ENCODE measurements at places on chromosomes 11 and 22. TPM values are rescaled to one million over a fixed set of nuclear protein-coding genes. Genes with fewer than 3 reads are reported as not detected.

The WNT11 gene
- total RNA-seq = not detected

The OR51T1 gene
- total RNA-seq = not detected

The TTC38 gene
- total RNA-seq = 7.2 TPM

The MAPK11 gene
- 17.5 TPM for total RNA-seq

The APLNR gene
- total RNA-seq = not detected

The RDX gene
- 37.4 TPM for total RNA-seq

The NEFH gene
- total RNA-seq = 2.5 TPM

The PKDREJ gene
- not detected for total RNA-seq

The C11orf87 gene
- total RNA-seq = not detected

DNA sequence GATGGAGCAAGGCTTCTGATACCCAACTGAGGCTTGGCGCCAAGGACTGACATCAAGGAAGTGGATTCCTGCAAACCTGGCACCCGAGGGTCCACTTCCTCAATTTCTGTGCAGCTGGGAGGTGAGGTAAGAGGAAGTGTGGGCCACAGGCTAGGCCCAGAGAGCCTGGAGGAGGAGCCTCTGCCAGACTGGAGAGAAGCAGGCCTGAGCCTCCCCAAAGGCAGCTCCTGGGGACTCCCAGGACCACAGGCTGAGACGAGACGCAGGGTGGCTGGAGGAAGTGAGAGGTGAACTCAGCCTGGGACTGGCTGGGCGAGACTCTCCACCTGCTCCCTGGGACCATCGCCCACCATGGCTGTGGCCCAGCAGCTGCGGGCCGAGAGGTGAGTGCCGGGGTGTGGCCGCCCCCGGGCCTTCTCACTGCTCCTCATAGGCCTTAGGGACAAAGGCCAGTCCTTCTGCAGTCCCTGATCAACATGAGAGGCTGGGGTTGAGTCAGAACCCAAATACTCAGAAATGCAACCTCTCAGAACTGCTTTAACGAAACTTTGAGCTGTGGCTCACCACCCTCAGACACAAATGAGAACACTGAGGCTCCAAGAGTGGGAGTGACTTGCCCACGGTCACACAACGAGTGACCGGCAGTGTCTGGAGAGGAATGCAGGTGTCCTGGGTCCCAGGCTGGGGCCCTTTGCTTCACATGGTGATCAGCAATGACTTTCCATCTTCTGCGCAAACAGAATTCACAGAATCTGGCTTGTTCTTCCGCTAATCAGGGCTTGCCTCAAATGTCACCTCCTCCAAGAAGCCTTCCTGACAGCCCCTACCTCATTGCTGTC lies at the start of gene NCF4:
Gene NCF4 (plus strand): TSS at position 186 of the 839 bp plus-strand sequence. CDS start 166 bp downstream, at position 352.
- H3K36me3 ChIP-seq = no peaks in the 10 kb centered on the region
- H3K27ac ChIP-seq = peak within 1 kb of the TSS; percentile 64
- peak; percentile 27 for DNase-seq
- H3K4me3 ChIP-seq = no peak within 1 kb of the TSS
- peaks cover 2% of the 10 kb centered on the region for H3K27me3 ChIP-seq

- H3K4me3 ChIP-seq = no peak overlapping the region
- H3K27me3 ChIP-seq = peaks cover 6% of the 10 kb centered on the region
- no peaks in the 10 kb centered on the region for H3K4me1 ChIP-seq
- no peaks in the 10 kb centered on the region for H3K36me3 ChIP-seq
These were observed 79.9 kb downstream of the DEUP1 start for GRCh38 chr11:93410441-93410840.

DNA sequence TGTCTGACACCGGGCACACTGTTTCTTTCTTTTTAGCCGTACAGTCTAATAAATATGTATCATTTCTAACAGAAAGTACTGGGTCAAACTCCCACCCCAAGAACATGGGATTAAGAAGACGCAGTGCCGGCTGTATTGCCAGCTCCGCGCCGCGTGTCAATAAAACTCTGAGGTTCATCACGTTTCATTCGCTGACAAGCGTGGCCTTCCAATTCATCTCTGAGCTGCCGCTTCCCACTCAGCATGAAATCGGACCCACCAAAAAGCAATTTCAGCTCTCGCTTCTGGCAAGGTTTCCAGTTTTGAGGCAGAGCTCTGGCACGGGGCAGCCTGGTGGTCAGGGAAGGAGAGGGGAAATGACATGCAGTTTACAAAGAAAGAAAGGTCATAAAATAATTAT lies 819.8 kb downstream of the OPCML start:
- no peak for DNase-seq
- no peaks in the 10 kb centered on the region for H3K27me3 ChIP-seq

GRCh38 chr22:37488337-37489135 lies 2.4 kb upstream of the MFNG start:
- DNase-seq = no peak
- no peaks in the 10 kb centered on the region for H3K27me3 ChIP-seq
- peaks cover 8% of the 10 kb centered on the region for H3K36me3 ChIP-seq
- peak overlapping the region; percentile 16 for H3K27ac ChIP-seq

- H3K27me3 ChIP-seq = no peaks in the 10 kb centered on the region
- no peak overlapping the region for H3K27ac ChIP-seq
- no peak overlapping the region for H3K4me3 ChIP-seq
These were observed 10.7 kb downstream of the DGCR8 start for GRCh38 chr22:20090730-20091240.

- no peak for DNase-seq
- H3K27ac ChIP-seq = no peak overlapping the region
- no peak overlapping the region for H3K4me3 ChIP-seq
These were observed 24.1 kb downstream of the DGCR2 start for GRCh38 chr22:19098157-19098556.

- H3K27ac ChIP-seq = no peak overlapping the region
- DNase-seq = no peak
- H3K36me3 ChIP-seq = no peaks in the 10 kb centered on the region
These were observed 22.5 kb downstream of the KRTAP5-5 start for GRCh38 chr11:1652026-1652425.

- H3K36me3 ChIP-seq = peaks cover 3% of the 10 kb centered on the region
- H3K27me3 ChIP-seq = no peaks in the 10 kb centered on the region
- H3K27ac ChIP-seq = peak overlapping the region; percentile 98
- peak overlapping the region; percentile 87 for H3K4me3 ChIP-seq
- H3K4me1 ChIP-seq = peaks cover 51% of the 10 kb centered on the region
These were observed 1.8 kb downstream of the BCL9L start for GRCh38 chr11:118923721-118924587.

GRCh38 chr11:9772218-9772617 lies 108.3 kb downstream of the SWAP70 start:
- H3K27me3 ChIP-seq = no peaks in the 10 kb centered on the region
- no peak overlapping the region for H3K4me3 ChIP-seq
- DNase-seq = no peak

DNA sequence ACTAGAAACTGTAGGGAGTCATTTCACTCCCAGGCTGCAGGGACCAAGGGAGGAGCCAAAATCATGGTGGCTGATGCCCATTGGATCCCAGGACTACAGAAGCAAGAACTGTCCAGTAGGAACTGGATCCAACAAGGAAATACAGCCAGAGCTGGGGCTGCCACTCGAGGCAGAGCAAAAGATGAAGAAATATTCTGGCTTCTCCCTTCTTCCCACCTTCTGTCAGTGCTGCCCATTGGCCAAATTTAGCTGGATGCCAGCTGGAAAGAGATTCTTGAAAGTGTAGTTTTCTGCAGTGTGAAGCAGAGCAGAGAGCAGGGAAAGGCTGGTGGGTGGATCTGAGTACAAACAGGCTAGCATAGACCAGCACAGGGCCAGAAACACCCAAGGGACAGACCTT lies 45.6 kb downstream of the COMMD9 start:
- H3K4me1 ChIP-seq = no peaks in the 10 kb centered on the region
- DNase-seq = no peak
- H3K27me3 ChIP-seq = peaks cover 23% of the 10 kb centered on the region
- no peak overlapping the region for H3K27ac ChIP-seq
- no peaks in the 10 kb centered on the region for H3K36me3 ChIP-seq
- H3K4me3 ChIP-seq = no peak overlapping the region

- H3K4me3 ChIP-seq = no peak within 1 kb of the TSS
- H3K4me1 ChIP-seq = no peaks in the 10 kb centered on the region
- no peaks in the 10 kb centered on the region for H3K27me3 ChIP-seq
- no peak for DNase-seq
- H3K36me3 ChIP-seq = peaks cover 7% of the 10 kb centered on the region
These were observed at the start of gene BACE1-AS for GRCh38 chr11:117290809-117291396. Gene BACE1-AS (plus strand): TSS chr11:117291346.

DNA sequence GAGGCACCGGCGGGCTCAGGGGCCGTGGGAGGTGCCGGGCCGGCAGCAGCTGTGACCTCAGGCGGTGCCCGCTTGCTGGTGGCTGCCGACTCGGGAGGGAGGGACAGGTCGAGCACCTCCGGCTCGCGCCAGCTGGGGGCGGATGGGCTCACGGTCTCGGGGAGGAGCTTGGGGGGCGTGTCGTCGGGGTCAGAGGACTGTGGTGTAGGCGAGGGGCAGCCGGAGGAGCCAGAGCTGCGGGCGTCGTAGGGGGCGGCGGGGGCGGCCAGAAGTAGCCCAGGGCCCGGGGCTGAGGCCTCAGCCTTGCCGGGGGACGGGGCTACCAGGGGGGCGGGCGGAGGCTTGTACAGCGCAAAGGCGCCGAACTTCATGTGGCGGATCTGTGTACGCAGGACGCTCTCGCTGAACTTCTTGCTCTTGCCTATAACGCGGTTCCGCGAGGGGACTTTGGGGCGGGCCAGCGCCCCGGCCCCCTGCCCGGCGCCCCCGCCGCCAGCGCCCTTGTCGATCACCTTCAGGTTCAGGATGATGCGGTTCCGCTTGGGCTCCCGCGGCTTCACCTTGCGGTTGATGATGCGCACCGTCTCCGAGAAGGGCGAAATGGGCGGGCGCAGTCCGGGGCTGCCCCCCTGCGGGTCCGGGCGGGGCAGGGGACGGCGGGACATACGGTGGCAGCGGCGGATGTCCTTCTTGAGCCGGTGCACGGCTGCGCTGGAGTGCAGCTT lies 5.5 kb downstream of the CBX6 start:
- H3K36me3 ChIP-seq = peaks cover 28% of the 10 kb centered on the region
- H3K27ac ChIP-seq = no peak overlapping the region
- H3K27me3 ChIP-seq = no peaks in the 10 kb centered on the region
- no peak overlapping the region for H3K4me3 ChIP-seq
- no peak for DNase-seq

DNA sequence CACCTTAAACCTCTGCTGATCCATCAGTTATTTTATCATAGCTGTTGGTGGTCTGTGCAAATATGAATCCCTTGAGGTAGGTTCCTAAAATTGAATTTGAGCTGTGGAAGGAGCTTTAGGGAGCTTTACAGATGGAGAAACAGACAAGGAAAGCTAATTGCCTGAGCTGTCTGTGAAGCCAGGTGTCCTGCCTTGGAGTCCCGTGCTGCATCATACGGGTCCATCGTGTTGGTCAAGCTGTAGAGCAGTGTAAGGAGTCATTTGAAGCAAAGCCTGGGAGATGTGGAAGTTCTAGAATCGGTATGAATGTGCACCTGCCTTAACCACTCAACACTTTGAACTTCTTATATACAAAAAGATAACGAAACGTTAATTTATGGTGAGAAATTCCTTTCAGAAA lies 1.0 kb downstream of the POLA2 start:
- DNase-seq = peak; percentile 13
- H3K27me3 ChIP-seq = no peaks in the 10 kb centered on the region
- H3K36me3 ChIP-seq = peaks cover 42% of the 10 kb centered on the region
- peaks cover 44% of the 10 kb centered on the region for H3K4me1 ChIP-seq

DNA sequence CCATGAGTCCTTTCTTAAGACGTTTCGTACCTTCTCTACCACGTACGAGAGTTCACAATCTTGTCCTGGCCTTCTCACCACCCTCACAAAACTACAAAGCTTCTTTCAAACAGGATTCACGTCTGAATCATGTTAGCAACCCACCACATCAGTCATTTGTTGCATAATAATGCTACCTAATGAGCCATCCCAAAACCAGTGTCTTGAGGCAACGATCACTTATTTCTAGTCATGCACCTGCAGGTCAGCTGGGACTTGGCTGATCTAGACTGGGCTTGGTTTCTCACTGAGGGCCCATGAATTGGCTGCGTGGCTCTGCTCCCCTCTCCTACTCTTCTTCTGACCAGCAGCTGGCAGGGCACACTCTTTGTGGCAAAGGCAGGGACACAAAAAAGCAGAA lies 28.3 kb downstream of the LARGE1 start:
- no peak for DNase-seq
- no peaks in the 10 kb centered on the region for H3K36me3 ChIP-seq
- no peak overlapping the region for H3K4me3 ChIP-seq
- H3K27me3 ChIP-seq = peaks cover 4% of the 10 kb centered on the region
- H3K27ac ChIP-seq = peak overlapping the region; percentile 9
